ENCODE measurements at places on chromosomes 6 and 20.

- DNase-seq: no peak
Observed at GRCh38 chr20:25690427-25690826, 6.2 kb downstream of the ZNF337 start.

DNA sequence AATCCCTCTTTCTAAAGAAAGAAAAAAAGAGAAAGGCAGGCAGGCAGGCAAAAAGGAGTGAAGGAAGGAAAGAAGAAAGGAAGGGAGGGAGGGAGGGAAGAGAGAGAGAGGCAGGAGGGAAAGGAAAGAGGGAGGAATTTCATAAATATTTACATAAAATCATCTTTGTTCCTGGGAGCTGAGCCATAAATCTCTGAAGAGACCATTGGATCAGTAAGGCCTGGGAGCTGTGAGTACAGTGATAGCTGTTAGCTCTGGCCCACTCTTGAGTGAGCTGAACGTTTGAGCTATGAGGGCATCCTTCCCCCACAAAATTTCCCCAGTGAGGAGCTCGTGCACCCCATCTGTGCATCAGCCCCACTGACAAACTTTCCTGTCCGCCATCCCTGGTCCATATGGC, 224.0 kb downstream of the SOD2 start:
- DNase-seq: no peak

DNA sequence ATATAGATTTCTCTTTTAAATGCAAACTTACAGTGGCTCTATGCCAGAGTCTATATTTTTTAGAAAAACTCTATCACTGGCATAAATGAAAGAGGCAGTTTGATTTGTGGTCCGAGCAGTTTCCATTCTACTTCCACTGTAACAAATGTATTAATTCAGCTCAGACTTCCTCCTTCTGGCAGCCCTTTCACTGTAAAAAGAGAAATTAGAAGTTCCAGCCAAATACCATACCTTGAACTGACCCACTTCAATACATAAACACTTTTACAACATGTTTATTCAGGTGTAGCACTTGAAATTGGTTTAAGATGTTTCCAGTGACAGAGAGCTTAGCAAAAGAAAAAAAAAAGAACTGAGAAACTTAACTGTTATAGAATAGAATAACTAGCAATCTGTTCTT, 99.3 kb downstream of the BMP5 start:
- no peak for DNase-seq

DNA sequence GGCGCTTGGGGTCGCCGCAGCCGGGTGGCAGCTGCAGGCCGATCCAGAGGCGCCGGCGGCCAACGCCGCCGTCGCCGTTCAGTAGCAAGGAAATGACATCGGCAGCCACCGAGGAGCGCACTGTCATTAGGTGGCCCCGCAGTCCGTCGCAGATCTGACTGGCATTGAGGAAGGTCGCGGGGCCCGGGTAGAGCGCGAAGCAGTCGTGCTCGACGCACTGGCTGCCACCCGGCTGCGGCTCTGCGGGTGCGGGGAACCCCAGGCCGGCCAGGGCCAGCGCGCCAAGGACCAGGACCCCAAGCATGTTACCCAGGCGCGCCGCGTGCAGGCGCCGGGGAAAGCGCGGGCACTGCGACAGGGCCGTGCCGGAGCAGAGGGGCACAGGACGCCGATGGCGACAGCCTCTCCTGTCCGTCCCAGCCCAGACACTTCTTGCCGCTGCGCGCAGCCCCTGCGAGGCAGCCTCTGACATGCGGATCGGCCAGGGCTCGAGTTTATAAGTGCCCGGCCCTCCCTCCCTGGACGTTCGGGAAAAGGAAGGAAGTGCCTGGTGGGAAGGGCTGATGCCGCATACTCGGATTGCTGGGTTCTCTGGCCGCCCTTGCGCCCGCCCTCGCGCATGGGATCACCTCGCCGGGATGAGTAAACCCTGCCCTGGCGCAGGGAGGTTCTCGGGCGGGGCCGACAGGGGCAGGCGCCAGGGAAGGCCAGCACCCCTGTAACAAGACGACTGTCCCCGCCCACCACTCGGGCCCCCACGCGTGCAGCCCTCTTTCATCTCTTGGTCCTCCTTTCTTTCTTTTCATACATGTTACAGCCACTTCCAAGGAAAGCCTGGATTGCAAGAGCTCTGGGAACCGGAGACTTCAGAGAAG, at the start of gene THBD:
Gene THBD, minus strand, starts transcription at position 472 of the 875 bp plus-strand sequence. Its CDS starts 168 bp downstream, at position 304.
- DNase-seq: no peak
